ENCODE measurements at places on chromosomes 2 and 18. TPM values are rescaled to one million over a fixed set of nuclear protein-coding genes. Genes with fewer than 3 reads are reported as not detected.

Gene POTEJ
- not detected for total RNA-seq

Gene SERPINB3
- total RNA-seq = not detected

Gene EVA1A
- 7.8 TPM for total RNA-seq

Gene CRYBA2
- total RNA-seq = not detected

Gene FBXO36
- 0.94 TPM for total RNA-seq

Gene ALKAL2
- not detected for total RNA-seq

Gene RAB17
- not detected for total RNA-seq

Measured in A549 treated with ZK216348 at 1 μM for 4 hours (cell line).